Astrocyte of the spinal cord (primary cell): ENCODE measurements at places on chromosomes 7 and 10.
A peak's percentile ranks its signal among the peaks of the same experiment; 100 is the strongest.

GRCh38 chr10:932589-932988 lies 1.1 kb upstream of the LARP4B start:
- no peak for DNase-seq

GRCh38 chr10:86200269-86200668 lies 166.3 kb downstream of the GRID1 start:
- DNase-seq = no peak

DNA sequence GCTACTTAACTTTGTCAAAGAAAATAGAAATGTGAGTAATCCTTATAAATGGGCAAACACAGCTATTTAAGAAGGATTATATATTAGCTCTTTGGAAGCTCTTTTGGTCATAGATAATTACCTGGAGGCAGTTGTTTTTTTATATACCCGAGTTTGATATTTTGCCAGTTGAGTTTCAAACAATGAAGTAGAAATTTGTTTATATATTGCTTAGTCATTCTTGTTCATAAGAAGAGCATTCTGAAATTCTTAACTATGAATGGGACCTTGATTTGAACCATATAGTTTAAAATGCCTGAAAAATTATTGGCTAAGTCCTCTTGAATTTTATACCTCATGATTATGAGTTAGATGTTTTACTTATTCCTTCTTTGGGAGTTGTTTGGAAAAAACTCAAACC lies 36.4 kb downstream of the MINPP1 start:
- peak; percentile 33 for DNase-seq

DNA sequence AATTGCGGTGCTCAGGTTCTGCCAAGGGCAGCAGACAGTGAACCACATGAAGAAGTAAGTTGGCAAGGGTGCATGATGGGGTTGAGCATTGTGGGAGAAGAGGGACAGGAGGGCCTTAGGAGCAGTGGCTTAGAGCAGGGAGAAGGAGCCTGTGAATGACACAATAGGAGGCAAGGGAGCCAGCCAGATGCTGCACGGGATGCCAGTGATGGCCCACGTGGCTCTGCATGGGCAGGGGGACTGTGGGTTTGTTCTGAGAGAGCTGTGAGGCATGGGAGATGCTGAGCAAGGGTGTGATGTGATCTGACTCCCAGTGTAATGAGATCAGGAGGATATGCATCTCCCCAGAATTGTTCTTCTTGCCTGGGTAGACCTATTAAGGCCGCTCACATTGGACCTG lies 60.9 kb downstream of the C10orf90 start:
- no peak for DNase-seq

DNA sequence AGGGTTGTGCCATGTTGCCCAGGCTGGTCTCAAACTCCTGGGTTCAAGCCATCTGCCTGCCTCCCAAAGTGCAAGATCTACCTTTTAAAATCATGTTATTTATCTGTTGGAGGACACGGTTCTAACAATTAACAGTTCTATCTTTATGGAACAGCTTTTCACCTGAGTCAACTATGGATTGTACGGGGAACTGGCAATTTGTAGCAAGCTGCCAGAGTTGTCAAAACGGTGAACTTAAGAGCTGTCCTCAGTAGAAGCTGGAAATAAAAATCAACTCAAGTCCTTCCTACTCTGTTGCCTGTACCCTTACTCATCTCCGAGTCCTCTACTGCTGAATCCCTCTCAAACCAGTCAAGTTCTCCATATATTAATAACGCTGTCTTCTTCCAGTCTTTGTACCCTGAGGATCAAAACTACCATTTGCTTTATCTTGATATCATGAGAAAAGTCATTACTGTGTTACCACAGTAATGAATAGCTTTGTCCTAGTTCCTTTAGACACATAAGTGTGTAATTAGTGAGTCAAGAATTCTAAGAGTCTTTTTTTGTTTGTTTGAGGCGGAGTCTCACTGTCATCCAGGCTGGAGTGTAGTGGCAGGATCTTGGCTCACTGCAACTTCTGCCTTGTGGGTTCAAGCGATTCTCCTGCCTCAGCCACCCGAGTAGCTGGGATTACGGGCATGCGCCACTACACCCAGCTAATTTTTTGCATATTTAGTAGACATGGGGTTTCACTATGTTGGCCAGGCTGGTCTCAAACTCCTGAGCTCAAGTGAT lies 28.2 kb downstream of the HBP1 start:
- no peak for DNase-seq

DNA sequence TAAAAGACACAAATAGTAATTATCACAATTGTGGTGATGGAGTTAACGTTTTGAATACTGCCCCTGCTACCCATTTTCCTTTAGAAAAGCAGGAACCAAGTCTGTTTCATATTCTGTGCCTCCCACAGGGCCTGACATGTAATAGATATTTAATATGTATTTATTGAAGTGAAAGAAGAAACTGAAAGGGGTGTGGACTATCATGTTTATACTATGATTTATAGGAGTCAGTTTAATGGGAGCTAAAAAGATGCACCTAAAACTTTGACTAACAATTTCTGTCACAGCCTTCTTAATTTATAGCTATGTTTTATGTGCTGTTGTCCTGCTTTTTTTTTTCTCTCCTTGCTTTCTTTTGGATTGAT lies 24.1 kb upstream of the BHLHA15 start:
- DNase-seq = no peak

DNA sequence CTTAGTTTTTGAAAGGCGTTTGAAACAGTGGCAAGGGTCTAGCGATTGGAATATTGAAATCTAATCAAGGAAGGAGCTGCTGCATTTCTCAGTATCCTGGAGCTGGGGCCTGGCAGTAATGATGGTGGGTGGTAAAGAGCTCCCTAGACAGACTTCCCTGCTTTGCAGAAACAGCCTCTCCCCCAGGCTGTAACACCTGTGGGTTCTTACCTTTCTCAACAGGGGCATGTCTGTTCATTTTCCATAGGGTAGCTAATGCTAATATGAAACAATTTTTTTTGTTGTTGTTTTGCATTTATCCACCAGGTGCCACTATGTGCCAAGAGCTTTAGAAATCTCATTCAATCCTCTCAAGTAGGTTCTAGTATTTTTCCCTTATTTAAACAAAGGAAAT lies 345.5 kb downstream of the REEP3 start:
- DNase-seq = no peak

DNA sequence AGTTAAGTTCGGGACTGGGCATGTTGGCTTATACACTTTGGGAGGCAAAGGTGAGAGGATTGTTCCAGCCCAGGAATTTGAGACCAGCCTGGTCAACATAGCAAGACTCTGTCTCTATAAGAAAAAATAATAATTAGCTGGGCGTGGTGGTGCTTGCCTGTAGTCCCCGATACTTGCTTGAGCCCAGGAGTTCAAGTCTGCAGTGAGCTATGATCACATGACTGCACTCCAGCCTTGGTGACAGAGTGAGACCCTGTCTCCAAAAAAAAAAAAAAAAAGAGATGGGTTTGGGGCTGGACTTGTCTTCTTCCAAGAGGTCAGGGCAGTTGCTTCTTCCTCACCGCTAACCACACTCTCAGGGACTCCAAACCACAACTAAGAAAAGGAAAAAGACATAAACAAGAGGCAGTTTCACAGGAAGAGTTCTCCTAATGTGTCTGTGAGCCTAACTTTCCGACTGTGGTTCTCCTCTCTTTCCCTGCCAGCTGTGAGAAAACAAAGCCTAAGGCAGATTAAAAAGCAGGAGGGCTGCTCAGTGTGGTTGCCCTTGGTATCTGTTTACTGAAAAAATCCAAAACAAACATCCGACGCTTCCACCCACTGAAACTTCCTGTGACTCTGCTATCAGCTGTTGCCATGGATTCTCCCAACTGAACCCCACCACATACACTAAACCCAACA lies 2.4 kb upstream of the SERPINE1 start:
- peak; percentile 97 for DNase-seq

DNA sequence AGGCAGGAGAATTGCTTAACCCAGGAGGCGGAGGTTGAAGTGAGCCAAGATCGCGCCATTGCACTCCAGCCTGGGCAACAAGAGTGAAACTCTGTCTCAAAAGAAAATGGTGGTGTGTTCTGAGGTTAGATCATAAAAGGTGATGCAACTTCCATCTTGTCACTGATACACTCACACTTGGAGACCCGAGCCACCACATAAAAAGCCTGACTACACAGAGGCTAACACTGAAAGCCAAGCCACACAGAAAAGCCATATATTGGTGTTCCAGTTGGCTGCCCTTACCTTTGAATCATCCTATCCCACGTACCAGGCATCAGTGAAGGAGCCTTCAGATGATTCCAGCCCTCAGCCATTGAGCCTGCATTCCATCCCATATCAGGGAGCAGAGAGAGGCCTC lies 4.0 kb downstream of the MORN4 start:
- no peak for DNase-seq

- DNase-seq = no peak
These were observed 281.1 kb upstream of the SP4 start for GRCh38 chr7:21146642-21147423.

DNA sequence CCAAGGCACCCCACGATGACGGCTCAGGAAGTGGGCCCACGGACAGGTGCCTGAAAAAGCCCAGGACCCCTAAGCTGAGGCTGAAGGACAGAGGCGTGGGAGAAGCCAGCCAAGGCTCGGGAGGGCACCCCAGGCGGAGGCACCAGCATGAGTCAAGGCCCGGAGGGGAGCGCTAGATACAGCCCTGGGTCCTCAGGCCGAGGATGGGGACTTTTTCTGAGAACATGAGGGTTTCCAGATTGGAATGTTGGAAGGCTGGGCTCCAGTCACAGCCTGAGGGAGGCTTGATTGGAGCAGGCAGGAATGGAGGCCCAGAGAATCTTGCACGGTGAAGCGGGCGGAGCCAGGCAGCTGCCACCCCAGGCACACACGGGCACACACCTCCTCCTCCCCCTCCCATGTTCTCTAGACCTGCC lies 19.0 kb upstream of the ELFN1 start:
- no peak for DNase-seq

GRCh38 chr10:47288236-47288635 lies 11.8 kb upstream of the GDF10 start:
- DNase-seq = no peak

GRCh38 chr7:93563584-93563983 lies 10.9 kb downstream of the CALCR start:
- DNase-seq = no peak

- DNase-seq = no peak
These were observed 59.9 kb upstream of the GLCCI1 start for GRCh38 chr7:7908622-7909145.

GRCh38 chr7:44979481-44980392 lies 922 bp upstream of the MYO1G start:
- no peak for DNase-seq

GRCh38 chr7:33722383-33723101 lies 182.8 kb upstream of the BMPER start:
- DNase-seq = peak; percentile 44

DNA sequence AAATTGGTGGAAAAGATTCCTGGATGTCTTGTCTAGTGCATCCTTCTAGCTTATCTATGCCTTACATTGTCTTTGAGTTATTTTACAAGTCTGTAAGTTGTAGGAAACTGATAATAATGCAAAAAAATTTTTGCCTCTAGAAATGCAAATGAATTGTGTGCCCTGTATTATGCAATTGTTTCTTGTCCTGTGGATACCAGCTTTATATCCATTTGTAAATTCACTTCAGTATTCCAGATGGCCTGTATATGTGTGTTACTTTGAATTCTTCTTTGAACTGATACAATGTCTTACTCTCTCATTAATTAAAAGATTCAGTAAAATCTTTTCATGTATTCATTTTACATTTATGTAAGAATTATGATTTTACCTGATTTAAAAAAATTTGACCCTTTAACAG lies 234.3 kb downstream of the LRMDA start:
- DNase-seq = no peak

GRCh38 chr10:91162495-91163268 lies 57.8 kb upstream of the PCGF5 start:
- DNase-seq = peak; percentile 39

DNA sequence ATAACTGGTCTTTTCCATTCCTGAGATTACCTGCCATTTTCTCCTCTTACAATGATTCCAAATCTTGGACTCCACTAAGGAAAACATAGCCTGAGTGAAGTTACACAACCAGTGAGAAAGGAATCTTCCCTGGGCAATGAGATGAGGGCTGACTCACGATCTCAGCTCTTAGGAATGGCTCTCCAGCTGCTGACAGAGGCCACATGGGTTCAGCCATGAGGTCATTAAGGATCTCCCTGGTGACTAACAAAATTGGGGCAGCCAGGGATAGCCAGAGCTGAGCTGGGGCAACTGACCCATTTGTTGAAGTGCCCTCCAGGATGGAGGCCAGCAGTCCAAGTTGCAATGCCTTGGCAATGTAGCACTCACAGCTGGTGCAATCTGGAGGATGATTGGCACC lies 78.7 kb upstream of the MKLN1 start:
- peak; percentile 95 for DNase-seq

GRCh38 chr7:12090757-12091221 lies 120.3 kb upstream of the TMEM106B start:
- no peak for DNase-seq

- DNase-seq = no peak
These were observed 95.7 kb downstream of the POU6F2 start for GRCh38 chr7:39073432-39073831.

DNA sequence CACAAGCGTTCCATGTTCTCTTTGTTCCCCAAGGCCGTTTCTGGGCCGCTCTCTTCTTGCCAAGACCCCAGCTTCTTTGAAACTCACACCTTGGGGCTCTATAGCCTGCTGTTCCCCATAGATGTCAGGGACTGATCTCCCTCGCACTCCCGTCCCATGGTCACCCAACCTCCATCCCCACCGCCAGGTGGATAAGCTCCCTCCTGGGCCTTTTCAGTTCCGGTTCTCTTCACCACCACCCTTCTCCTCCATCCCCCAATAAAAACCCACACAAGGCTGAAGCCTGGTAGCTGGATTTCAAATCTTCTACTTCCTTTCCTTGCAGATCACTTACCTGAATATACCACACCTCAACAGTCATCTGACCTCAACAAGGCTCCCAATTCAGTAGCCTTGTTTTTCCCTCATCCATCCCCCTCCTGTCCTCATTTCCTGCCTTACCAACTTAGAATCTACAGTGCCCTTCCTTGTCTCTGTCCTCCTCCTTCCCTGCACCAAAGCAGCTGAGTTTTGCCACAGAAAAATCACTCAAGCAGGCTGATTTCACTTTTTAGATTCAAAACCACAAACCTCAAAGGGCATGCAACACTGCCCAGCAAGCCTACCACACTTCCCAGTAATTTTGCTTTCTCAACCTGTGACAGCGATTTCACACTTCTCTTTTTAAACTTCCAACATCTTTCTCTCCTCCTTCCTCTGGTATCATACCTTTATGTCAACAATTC lies 7.7 kb downstream of the SLC37A3 start:
- DNase-seq = peak; percentile 43

DNA sequence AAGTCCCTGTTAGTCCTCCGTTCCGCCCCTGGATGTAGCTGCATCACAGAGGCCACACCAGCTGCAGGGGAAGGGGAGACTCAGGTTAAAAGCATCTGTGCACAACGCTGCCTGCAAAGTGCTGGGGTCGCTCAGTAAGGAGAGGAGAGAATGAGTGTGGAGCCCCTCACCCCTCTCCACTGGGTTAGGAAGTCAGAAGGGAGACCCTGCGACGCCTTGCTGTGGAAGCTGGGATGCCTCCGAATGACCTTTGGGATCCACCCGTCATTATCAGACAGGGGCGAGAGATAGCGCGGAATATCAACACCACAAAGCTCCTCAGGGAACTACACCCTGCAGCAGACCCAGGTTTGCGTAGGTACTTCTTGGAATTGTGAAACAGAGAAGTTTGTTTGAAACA lies 167.7 kb upstream of the SHH start:
- DNase-seq = no peak
